Left lung (tissue), 14 donors: ENCODE measurements at places on chromosomes 2 and 18. TPM values are rescaled to one million over a fixed set of nuclear protein-coding genes. Genes with fewer than 3 reads are reported as not detected.

DNA sequence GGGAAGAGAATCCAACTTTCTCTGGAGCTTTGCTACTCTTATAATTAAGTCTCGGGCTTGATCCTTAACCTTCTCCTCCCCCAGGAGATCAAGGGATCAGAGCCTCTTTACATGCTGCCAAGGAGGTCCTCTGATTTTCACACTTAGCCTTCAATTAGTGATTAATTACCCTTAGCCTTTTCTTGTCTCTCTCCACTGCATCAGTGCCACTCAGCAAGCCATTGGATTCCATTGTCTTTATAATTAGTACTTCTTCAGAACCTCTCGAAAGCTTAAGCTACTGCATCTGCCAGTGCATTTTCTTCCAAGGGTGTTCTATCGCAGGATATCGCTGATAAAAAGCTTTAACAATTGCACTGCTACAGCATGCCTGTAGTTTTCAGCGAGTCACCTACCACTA, 477.0 kb upstream of the MEIS1 start:
- no peak for DNase-seq
- no peaks in the 10 kb centered on the region for H3K27me3 ChIP-seq
- no peaks in the 10 kb centered on the region for H3K36me3 ChIP-seq
- no peak overlapping the region for H3K4me3 ChIP-seq
- no peak overlapping the region for H3K27ac ChIP-seq
- no peaks in the 10 kb centered on the region for H3K4me1 ChIP-seq

Gene OSBPL1A
- polyA plus RNA-seq: 56.6 TPM

- H3K4me1 ChIP-seq: no peaks in the 10 kb centered on the region
- H3K27ac ChIP-seq: no peak overlapping the region
- H3K27me3 ChIP-seq: no peaks in the 10 kb centered on the region
- DNase-seq: no peak
Measured at GRCh38 chr2:238886453-238887094, 38.7 kb downstream of the TWIST2 start.

- H3K27ac ChIP-seq: no peak overlapping the region
- H3K4me3 ChIP-seq: no peak overlapping the region
- H3K36me3 ChIP-seq: no peaks in the 10 kb centered on the region
Measured at GRCh38 chr2:47186351-47186750, 31.2 kb upstream of the STPG4 start.

- H3K27ac ChIP-seq: no peak overlapping the region
- no peak overlapping the region for H3K4me3 ChIP-seq
- DNase-seq: no peak
- no peaks in the 10 kb centered on the region for H3K27me3 ChIP-seq
Measured at GRCh38 chr2:64491426-64491825, 32.7 kb upstream of the AFTPH start.

Gene FHOD3
- 1.3 TPM for polyA plus RNA-seq

- H3K27ac ChIP-seq: no peak overlapping the region
- DNase-seq: no peak
- H3K36me3 ChIP-seq: peaks cover 7% of the 10 kb centered on the region
- H3K27me3 ChIP-seq: no peaks in the 10 kb centered on the region
- H3K4me3 ChIP-seq: no peak overlapping the region
Measured at GRCh38 chr2:27587025-27587424, 4.2 kb downstream of the ZNF512 start.

GRCh38 chr18:8368512-8369217, 240.6 kb upstream of the RAB12 start:
- no peak for DNase-seq
- H3K27ac ChIP-seq: no peak overlapping the region
- H3K4me1 ChIP-seq: peaks cover 10% of the 10 kb centered on the region
- peaks cover 4% of the 10 kb centered on the region for H3K36me3 ChIP-seq

- peaks cover 19% of the 10 kb centered on the region for H3K4me1 ChIP-seq
- DNase-seq: no peak
- no peaks in the 10 kb centered on the region for H3K27me3 ChIP-seq
- no peak overlapping the region for H3K27ac ChIP-seq
Measured at GRCh38 chr2:121524685-121525425, 5.8 kb upstream of the RNU4ATAC start.

DNA sequence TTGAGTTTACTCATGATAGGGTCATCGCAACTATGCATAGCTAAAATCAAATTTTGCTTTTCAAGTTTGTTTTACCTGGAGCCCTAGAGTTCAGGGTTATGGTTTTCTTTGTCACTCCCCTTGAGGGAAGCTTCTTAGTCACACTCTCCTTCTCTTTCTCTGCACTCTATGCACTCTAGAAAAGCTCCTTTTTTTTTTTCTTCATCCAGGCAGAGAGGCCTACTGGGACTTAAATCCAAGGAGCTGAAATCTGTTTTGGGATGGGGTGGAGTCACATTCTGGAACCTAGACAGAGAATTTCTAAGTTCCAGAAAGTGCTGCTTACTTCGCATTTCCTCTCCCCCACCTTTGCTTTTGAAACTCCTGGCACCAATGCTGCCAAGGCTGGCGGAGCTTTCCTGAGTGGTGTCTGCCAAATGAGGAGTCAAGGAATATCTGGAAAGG, 19.1 kb upstream of the IL18R1 start:
- no peaks in the 10 kb centered on the region for H3K27me3 ChIP-seq
- H3K27ac ChIP-seq: peak overlapping the region; percentile 49
- no peak for DNase-seq
- H3K4me1 ChIP-seq: peaks cover 11% of the 10 kb centered on the region
- H3K4me3 ChIP-seq: no peak overlapping the region

- H3K4me3 ChIP-seq: no peak overlapping the region
- no peaks in the 10 kb centered on the region for H3K4me1 ChIP-seq
- no peak for DNase-seq
- H3K27ac ChIP-seq: no peak overlapping the region
Measured at GRCh38 chr18:62073461-62074281, 113.2 kb downstream of the PIGN start.

Gene CYP27C1
- 8.8 TPM for polyA plus RNA-seq

Gene ANKRD30BL
- 0.58 TPM for polyA plus RNA-seq

DNA sequence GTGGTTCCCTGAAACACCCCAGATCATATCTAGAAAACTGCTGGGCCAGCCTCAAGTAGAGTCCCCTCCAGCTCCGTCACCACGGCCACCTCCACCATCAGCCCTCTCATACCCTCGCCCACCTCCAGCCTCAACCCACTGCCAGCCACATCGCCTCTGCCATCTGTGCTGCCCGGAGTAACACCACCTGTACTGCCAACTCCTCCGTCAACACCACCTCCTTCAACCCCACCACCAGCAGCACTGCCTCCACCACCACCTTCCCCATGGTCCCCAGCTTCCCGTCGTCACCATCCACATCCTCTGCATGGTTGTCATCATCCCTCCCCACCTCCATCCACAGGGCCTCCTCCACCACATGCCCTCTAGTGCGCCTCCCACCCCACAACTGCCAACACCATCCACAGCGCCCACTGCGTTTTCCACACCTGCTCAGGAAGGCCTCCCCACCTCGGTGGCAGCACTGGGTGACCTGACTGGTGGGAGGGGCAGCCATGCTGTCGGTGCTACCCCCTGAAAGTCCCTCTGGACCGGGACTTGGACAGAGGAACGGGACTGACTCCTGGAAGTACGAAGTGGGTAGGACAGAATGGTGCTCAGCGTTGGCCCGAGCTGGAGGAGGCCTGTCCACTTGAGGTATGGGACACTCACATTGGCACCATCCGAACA, 1.6 kb downstream of the SNED1 start:
- H3K27me3 ChIP-seq: no peaks in the 10 kb centered on the region
- peaks cover 55% of the 10 kb centered on the region for H3K4me1 ChIP-seq
- H3K36me3 ChIP-seq: no peaks in the 10 kb centered on the region

- no peaks in the 10 kb centered on the region for H3K4me1 ChIP-seq
- H3K36me3 ChIP-seq: no peaks in the 10 kb centered on the region
- no peak overlapping the region for H3K4me3 ChIP-seq
- DNase-seq: no peak
- H3K27me3 ChIP-seq: no peaks in the 10 kb centered on the region
Measured at GRCh38 chr2:175351512-175351911, 170.0 kb upstream of the ATP5MC3 start.
